T-cell (primary cell): ENCODE measurements at places on chromosomes 12 and 14. TPM values are rescaled to one million over a fixed set of nuclear protein-coding genes. Genes with fewer than 3 reads are reported as not detected.

The OAS3 gene
- total RNA-seq = 18.4 TPM

The LRRC23 gene
- total RNA-seq = 8.8 TPM

The MYO1H gene
- not detected for total RNA-seq

GRCh38 chr12:100830003-100830795, 35.6 kb downstream of the ANO4 start:
- DNase-seq = no peak

GRCh38 chr14:57729208-57730187, 136.4 kb downstream of the SLC35F4 start:
- DNase-seq = no peak
